ENCODE measurements at places on chromosomes 5 and 9.

DNA sequence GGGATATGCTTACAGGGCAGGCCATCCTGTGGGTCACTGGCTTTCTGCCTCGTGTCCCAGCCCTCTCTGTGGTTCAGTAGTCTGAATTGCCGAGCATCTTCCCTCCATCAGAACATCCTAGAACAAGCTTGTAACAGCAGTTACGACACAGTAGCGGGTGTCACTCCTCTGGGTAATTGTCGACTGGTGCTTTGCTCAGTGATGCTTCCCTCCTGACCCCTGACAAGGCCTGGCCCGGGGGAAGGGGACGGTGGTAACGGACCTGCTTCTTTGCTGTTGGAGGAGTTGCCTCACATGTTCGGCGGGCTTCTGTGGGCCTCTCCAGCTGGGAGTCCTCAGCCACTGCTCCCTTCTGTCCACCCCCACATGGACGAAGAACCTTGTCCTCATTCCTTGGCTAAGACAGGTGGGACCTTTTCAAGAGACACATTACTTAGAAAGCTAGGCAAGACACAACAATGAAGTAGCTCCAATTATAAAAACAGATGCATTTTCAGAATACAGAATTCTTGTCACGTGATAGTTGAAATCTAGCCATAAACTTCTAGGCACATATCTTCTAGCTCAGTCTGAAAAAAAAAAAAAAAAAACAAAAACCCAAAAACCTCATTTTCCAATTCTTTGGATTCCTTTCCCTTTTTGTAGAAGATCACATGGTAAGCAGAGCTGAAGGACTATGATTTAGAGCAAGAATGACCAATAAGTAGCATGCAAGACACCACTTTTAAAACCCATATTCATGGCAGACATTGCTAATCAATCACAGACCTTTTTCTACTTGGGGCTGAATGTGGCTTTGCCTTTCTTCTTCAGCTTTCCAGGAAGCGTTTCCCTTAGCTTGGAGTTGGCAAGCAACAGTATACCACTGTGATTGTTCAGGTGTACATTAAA is 25.0 kb downstream of the HMCN2 start:
- DNase-seq, result no peak

DNA sequence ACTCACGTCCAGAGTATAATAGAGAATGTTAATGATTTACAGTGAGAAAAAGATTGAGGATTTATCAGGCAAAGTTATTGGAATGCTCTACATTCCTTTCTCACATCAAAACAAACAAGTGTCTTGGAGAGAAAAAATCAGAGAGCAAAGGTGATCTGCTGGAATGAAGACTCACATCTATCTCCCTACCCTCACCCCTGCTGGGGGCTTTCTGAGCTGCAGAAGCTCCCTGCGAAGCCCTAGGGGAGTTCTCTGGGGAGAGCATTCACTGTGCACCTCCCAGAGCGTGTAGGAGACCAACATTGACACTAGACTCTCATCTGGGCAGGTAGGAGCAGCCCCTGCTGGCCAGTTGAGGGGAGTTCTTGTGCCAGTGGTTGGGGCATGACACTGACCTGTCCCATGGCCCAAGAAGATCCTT is 76.6 kb upstream of the ADAMTS16 start:
- DNase-seq, result no peak

DNA sequence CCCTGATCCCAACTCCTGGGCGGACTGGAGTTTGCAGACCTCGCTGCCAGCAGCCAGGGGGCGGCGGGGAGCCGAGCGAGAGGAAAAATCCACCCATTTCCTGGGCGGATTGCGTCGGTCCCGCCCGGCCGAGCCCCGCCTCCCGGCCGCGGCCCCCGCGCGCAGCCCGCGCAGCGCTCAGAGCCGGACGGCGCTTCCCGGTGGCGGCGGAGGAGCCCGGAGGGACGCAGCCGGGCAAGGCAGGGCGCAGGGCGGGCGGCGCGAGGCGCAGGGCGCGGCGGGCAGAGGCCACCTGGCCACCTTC is at the start of gene OLFM1:
TSS of gene OLFM1 (plus strand) at position 180 of the 304 bp plus-strand sequence. CDS start 322 bp downstream, outside the sequence.
- no peak for DNase-seq

GRCh38 chr9:34984049-34984448 is 5.5 kb upstream of the DNAJB5 start:
- DNase-seq, result no peak

- DNase-seq, result no peak
These were observed 27.6 kb downstream of the TRIP13 start for GRCh38 chr5:920321-920720.

GRCh38 chr5:88644676-88645075 is 238.3 kb downstream of the MEF2C start:
- DNase-seq, result no peak

- DNase-seq, result no peak
These were observed 90.5 kb downstream of the FSTL4 start for GRCh38 chr5:133521801-133522200.

- no peak for DNase-seq
These were observed 17.1 kb downstream of the DELE1 start for GRCh38 chr5:141940695-141941271.

DNA sequence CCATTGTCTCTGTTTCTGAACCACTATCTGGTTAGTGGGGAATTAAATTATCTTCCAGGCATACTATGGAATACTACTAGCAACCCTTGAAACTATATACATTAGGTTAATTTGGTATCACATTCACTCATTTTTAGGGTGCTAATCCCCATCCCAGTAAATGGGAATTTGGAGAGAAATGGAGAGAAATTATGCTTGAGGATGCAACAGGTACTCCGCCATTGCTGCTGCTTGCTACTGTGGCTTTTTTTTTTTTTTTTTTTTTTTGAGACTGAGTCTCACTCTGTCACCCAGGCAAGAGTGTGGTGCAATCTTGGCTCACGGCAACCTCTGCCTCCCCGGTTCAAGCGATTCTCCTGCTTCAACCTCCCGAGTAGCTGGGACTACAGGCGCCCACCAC is 66.1 kb downstream of the AK8 start:
- no peak for DNase-seq

- DNase-seq, result no peak
These were observed 61.4 kb downstream of the KIF24 start for GRCh38 chr9:34267660-34268059.

DNA sequence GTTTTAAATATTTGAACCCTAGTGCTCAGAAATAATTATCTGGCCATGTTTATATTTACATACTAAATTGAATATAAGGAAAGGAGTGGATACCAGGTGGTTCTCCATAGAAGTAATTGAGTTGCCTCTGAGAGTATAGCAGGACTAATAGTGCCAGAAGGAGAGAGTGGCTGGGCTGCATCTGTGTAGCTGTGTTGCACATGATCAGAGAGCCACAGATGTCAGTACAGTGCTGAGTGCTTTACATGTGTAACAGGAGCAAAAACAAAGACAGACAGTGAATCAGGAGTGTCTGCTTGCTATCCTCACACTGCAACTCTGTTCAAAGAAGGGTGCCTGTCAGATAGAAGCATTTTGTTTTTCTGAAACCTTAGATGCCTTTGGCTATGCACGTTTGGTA is 353.9 kb upstream of the PAPPA start:
- no peak for DNase-seq

- no peak for DNase-seq
These were observed 53.7 kb upstream of the IFNK start for GRCh38 chr9:27470291-27470856.

GRCh38 chr5:167012123-167013034 is 1279.1 kb upstream of the WWC1 start:
- DNase-seq, result no peak

- DNase-seq, result no peak
These were observed 57.5 kb downstream of the PJA2 start for GRCh38 chr5:109351988-109352864.

DNA sequence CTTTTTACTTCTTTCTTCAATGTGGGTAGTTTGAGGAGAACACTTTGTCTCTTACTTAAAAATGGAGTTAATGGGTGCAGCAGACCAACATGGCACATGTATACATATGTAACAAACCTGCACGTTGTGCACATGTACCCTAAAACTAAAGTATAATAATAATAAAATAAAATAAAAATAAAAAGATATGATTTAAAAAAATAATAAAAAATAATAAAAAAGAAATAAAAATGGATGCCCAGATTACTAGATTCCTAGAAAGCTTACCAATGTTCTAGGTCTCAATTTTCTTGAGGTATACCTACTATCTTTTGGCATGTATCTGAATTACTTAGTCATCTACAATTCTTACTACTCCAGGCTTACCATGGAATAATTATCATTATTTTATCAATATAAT is 2001.6 kb upstream of the CDH9 start:
- no peak for DNase-seq

Data from HS-27A (cell line).